Activated CD8-positive, alpha-beta T cell treated with anti-CD3 and anti-CD28 coated beads for 36 hours (primary cell): ENCODE measurements at places on chromosomes 7 and 10. TPM values are rescaled to one million over a fixed set of nuclear protein-coding genes. Genes with fewer than 3 reads are reported as not detected.
A peak's percentile ranks its signal among the peaks of the same experiment; 100 is the strongest.

Gene EBLN1
- total RNA-seq = not detected

Gene CALCR
- not detected for total RNA-seq

Gene TBX20
- total RNA-seq = not detected

Gene NME8
- not detected for total RNA-seq

Gene CYP2W1
- not detected for total RNA-seq

Gene BTBD16
- total RNA-seq = not detected

Gene AFAP1L2
- total RNA-seq = 4.9 TPM

Gene TEX36
- total RNA-seq = not detected

Gene SYT15
- 0.98 TPM for total RNA-seq

Gene CNTNAP2
- not detected for total RNA-seq

DNA sequence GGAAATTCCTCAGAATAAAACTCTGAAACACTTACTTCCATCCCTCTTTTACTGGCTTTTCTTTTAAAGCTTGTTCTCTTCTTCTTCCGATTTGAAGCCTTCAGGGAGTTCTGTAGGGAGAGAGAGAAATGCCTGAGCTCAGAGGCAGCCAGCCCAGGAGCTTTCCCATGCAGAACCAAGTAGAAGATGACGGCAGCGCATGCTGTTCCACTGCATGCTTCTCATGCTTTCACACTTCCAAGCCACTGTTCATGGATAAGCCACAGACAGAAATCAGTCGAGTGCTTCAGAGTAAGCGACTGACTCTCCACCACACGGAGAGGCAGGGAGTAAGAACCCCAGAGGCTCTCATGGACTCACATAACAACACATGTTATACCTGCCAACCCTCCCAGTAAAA lies 237.3 kb downstream of the DGKI start:
- no peak for DNase-seq

DNA sequence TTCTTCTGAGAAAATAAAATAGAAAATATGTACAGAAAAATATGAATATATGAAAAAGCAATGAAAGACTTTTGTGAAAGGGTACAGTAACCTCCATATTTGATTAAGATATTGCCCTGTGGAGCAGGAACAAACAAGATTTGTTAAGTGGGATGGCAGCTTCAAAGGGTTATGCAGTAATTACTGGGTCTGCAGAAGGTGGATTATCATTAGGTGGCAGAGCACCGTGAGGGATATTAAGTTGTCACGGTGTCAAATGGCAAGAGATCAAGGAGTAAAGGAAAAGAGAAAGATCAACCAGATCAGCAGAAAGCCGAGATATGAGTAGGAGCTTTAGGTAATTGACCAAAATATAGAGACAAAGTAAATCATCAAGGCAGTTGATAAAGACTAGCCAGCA lies 44.1 kb downstream of the DGKB start:
- no peak for DNase-seq

DNA sequence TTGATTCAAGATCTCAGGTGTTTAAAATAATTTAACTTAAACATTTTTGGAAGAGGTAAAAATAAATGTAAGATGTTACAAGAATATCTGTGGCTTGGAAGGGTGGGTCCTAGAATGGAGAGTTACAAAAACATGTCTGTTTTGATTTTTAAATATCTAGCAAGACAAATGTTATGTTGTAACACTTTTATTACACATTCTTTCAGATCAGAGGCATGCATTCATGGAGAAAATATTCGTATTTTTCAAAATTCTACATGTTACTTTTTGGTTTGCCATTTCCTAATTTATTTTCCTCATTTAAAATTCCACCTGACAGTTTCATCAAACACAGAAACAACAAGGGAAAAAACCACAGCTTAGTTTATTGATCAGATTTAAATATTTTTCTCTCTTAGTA lies 10.0 kb downstream of the WBP1L start:
- DNase-seq = no peak

DNA sequence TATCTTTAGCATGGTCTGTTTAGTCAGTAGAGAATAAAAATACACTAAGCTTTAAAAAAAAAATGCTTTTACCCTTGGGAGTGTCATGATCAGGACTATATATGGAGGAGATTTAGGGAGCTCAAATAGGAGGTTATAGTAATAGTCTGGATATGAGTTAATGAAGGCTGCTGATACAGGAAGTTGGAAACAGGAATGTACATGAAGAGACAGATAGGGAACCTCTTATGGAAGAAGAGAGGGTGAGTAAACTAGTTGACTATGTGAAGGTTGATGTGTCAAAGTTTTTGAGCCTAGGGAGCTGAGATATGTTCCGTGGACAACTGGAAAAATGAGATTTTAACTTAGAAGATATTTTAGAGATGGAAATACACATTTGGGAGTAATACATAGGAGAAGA lies 472.0 kb upstream of the FZD8 start:
- no peak for DNase-seq

DNA sequence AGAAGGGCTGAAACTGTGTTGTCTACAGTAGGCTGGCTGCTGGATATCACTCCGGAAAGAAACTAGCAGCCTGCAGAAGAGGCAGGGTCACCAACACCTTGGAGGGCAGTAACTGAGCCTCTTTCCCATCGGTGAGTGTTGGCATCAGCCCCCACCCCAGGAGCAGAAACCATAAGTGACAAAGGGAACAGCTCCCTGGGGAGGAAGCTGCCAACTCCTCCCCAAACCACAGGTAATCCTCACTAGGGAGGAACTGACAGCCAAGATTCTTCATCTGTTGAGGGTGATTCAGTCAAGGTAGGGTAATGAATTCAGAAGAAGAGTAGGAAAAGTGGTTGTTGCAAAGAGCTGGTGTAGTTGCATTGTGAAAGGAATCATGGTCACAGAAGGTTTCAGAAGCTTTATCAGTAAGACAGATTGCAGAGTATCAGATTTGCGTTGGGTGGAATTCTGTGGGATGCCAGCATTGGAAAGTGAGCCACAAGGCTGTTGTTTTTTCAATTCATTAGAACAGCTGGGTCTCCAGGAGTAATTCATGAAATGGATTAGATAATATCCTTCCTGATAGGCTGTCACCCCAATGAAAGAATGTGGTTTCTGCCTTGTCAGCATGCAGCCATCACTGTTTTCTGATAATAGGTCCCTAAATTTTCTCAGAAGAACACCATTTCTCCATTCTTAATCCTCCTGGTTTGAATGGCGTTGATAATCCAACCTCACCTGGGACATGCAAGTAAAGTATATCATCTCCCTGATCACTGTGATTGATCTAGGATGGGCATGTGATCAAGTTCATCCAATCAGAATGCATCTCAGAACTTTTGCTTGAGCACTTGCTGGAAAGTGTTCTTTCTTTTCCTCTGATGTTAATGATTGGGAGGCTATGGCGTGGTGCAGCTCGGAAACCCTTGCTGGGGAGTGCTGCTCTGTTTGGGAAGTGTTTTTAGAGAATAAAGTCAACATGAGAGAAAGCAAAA lies 75.0 kb upstream of the CTBP2 start:
- DNase-seq = no peak

DNA sequence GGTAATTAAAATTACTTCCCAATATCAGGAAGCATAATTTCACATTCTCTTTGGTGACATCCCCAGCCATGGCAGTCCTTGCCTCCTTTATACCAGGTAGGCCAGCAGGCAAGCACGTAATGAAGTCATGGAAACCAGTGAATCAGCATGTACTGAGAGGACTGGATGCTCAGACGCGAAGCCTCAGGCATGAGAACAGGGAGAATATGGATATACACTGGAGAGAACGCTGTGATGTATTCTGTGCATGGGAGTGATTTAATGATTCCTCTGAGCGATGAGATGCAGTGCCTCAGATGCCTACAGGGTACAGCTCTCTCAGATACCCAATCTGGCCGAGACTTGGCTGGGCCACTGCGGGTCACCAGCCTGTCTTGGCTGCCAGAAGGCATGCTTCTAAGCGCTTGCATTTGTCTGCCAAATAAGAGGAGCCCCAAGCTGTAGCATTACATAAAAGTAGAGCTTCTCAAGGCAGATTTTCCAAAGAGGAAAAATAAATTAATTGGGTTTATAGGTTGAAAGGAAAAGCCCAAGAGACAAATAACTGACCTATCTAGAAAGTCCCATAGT lies 238.1 kb downstream of the RELN start:
- no peak for DNase-seq

DNA sequence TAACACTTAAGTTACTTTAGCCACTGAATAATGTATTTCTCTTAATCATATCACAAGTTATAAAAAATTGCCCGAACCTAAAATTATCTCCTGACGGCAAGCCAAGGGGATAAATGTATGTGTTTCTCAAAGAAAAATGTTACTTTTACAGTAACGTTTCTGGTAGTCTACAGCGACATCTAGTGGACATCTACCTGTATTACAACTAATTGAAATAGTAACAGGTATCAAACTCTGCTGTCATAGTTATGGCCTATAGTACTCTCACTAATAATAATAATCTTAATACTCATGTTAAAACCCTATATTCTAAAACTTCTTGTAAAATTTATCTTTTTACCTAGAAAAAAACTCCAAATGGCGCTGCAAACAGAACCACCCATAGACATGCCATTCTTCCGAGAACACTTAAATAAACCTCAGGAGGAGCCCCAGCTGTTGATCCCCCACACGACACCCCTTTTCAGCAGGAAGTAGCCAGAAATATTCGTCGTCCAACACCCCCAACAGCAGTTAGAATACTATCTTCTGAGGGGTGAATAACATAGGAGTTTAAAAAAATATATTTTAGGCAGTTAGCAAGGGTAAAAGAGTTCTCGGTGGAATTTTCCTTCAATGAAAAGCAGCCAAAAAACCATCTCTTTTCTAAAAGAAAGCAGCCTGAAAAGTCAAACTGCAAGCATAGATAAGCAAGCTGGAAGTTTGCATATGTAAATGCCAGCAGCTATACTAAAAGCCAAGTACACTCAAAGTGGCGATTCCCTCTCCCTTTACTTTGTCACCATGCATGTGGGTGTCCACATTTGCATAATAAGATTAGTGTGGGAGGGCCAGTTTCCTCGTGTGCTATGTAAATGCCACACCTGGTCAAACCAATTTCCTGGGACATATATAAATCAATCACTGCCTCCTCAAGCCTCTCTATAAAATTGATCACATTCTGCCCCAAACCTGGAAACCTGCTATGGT lies 40.5 kb upstream of the ZNF107 start:
- no peak for DNase-seq

GRCh38 chr10:35854661-35855060 lies 212.6 kb upstream of the FZD8 start:
- DNase-seq = no peak

- no peak for DNase-seq
These were observed 159.0 kb downstream of the PLXNA4 start for GRCh38 chr7:132417103-132417906.

DNA sequence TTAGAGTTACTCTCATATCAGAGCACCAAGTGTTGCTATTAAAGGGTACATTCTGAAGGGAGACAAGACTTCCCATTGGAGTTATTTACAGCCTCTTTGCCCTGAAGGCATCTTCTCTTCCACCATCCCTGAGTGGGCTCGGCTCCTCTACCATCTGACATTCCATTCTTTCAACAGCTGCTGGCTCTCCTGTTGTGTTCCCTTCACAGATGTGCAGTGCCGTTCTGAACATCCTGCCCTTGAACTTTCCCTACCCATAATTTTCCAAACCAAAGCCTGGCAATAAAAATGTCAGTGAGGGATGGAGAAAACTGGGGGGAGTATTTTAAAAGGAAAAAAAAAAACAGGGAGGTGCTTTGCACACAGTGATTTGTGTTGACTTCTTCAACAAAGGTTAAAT lies 392.9 kb downstream of the KCNMA1 start:
- no peak for DNase-seq

DNA sequence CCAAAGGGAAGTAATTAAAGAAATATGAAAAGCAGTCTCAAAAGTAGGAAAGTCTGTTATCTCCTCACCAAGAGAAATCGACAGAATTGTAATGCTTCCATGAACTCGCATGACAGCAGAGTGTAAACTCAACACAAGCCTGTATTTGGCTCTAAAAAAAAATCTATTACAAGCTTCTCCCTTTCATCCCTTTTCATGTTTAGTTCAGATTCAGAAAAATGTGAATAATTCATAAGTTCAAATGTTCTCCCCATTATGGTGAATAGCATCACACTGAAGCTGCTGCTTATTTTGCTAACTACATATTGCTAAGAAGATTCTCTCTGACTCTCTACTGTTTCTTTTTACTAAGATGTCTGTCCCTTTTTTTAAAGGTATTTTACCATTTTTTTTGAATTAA lies 910.3 kb upstream of the MBL2 start:
- no peak for DNase-seq

- DNase-seq = no peak
These were observed 4.8 kb downstream of the INHBA start for GRCh38 chr7:41698114-41698513.

GRCh38 chr7:115851291-115851690 lies 179.3 kb downstream of the TFEC start:
- DNase-seq = no peak

DNA sequence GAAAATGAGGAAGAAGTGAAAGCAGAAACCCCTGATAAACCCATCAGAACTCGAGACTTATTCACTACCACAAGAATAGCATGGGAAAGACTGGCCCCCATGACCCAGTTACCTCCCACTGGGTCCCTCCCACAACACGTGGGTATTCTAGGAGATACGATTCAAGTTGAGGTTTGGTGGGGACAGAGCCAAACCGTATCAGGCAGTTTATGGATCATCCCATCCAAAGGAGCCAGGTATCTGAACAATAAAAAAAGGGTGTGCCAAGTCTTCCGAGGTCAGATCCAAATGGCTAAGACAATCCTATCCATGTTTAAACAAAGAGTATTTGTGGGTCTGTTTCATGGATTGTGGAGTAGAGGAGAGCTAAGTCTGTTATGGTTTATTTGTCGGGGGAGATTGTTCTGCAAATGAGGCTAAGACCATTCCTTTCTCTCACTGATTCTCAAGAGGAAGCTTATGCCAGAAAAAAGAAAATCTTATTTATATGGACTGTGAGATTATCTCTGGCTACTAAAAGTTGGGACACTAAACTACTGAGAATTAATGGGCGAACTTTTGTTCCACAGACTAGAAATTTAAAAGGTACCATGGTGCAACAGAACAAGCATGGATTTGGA lies 203.7 kb downstream of the IPMK start:
- no peak for DNase-seq

- DNase-seq = no peak
These were observed 94.3 kb downstream of the UBE2H start for GRCh38 chr7:129858490-129858889.

DNA sequence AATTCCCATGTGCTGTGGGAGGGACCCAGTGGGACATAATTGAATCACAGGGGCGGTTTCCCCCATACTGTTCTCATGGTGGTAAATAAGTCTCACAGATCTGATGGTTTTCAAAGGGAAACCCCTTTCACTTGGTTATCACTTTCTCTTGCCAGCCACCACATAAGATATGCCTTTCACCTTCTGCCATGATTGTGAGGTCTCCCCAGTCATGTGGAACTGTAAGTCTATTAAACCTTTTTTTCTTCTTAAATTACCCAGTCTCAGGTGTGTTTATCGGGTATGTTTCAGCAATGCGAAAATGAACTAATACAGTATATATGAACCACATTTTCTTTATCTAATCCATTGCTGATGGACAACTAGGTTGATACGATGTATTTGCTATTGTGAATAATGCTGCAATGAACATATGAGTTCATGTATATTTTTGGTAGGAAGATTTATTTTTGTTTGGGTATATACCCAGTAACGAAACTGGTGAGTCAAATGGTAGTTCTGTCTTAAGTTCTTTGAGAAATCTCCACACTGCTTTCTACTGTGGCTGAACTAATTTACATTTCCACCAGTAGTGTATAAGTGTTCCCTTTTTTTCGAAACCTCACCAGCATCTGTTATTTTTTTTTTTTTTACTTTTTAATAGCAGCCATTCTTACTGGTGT lies 70.0 kb upstream of the HGF start:
- DNase-seq = no peak

- peak; percentile 72 for DNase-seq
These were observed 121.0 kb downstream of the HIP1 start for GRCh38 chr7:75617634-75618234.

- no peak for DNase-seq
These were observed 30.4 kb downstream of the SUGCT start for GRCh38 chr7:40165216-40165615.
